Stimulated activated CD4-positive, alpha-beta T cell treated with anti-CD3 and anti-CD28 coated beads, Interleukin-1b, Interleukin-23, amount 100 ng/mL, for 1 hour (primary cell): ENCODE measurements at places on chromosomes 12 and 14.

DNA sequence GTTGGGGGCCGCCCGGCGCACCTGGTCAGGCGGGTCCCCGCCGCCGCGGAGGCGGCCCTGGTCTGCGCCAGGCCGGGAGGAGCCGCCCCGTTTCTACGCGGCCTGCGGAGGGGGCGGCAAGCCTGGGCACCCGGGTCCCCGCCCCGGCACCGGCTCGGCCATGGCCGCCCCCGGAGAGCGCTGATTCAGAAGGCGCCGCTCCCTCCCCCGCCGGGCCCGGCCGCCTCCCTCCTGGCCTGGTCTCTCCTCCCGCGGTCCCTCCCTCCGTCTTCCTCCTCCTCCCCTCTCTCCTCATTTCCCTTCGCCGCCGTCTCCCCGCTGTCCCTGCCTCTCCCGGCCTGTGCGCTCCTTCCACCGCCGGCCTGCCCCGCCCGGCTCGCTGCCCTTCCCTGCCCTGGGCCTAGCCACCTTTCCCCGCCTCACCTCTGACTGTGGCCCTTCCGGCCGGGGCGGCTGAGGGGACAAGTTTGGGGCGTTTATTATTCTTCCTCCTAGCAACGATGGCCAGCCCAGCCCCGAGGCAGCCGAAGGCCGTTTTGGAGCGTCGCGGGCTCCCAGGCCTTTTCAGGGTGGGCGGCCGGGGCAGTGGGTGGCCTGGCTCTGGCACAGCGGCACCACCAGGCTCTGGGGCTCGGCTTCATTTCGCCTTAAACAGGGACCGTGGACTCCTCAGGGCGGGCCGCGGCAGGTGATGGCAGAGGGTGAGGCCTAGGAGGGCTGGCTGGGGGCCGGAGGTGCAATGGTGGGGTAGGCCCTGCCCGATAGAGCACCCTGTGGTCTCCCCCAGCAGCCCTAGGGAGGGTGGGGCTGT, 768 bp downstream of the CEP170B start:
- peak; percentile 11 for DNase-seq

DNA sequence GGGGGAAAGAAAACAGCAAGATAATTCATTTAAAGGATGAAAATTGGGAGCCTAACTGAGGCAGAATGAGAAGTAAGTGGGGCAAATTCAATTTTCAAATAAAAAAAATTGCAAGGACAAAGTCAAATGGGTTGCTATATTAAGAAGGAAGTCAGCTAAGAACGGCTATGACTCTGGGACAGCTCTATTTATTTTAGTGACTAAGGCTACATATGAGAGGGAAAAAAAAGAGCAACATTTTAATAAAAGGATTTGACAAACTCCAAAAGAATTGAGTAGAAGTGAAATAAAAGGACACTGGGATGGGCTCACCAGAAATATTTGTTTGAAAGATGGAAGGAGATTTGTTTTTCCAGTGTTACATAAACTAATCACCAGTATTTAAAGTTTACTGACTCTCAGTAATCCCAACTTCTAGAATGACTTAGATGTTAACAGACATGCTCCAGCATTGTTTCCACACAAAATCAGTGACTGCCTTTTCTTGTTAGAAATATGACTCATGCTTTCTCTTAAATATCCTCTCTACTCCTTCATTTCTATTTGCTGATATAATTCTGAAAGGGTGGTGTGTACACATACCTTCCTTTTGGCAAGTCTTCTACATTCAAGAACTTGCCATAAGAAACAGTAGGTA, 198.5 kb downstream of the SLC25A21 start:
- no peak for DNase-seq

GRCh38 chr14:49051328-49052060, 534.7 kb downstream of the RPS29 start:
- DNase-seq: no peak

DNA sequence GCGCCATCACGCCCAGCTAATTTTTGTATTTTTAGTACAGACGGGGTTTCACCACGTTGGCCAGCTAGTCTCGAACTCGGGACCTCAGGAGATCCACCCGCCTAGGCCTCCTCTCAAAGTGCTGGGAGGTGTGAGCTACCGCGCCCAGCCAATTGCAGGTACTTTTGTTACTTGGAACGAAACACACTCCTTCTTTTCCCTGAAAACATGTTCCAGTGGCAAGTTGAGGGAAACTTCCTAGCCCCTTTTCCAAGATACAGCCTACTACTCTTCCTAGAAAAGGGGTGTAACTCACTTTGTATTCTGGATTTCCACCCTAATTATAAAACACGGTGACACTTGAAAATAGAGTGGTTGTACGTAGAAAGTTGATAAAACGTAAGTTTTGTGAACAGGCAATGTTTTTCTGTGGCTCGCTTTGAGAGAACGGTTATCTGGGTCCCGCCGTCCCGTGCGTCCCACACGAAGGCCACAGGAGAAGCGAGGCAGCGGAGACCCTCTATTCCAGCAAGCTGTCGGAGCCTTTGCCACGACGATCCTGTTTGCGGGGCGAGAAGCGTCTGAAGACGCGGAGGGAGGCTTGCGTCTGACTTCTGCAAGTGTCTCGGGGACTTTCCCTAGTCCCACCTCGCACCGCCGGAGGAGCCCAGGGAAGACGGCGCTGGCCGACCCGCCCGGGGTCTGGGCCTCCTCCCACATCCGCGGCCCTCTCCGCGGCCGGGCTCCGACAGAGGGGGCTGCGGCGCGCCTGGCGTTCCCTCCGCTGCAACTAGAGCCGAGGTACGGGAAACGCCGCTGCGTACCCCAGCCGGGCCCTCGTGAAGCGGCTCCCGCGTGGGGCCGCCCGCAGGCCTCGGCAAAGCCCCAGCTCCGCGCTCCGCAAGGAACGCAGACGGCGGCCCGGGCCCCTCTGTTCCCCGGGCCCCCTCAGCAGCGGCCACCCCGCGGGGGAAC, 745 bp downstream of the CDCA4 start:
- DNase-seq: peak; percentile 29

GRCh38 chr12:45518291-45519235, 210.9 kb upstream of the ARID2 start:
- peak; percentile 9 for DNase-seq

DNA sequence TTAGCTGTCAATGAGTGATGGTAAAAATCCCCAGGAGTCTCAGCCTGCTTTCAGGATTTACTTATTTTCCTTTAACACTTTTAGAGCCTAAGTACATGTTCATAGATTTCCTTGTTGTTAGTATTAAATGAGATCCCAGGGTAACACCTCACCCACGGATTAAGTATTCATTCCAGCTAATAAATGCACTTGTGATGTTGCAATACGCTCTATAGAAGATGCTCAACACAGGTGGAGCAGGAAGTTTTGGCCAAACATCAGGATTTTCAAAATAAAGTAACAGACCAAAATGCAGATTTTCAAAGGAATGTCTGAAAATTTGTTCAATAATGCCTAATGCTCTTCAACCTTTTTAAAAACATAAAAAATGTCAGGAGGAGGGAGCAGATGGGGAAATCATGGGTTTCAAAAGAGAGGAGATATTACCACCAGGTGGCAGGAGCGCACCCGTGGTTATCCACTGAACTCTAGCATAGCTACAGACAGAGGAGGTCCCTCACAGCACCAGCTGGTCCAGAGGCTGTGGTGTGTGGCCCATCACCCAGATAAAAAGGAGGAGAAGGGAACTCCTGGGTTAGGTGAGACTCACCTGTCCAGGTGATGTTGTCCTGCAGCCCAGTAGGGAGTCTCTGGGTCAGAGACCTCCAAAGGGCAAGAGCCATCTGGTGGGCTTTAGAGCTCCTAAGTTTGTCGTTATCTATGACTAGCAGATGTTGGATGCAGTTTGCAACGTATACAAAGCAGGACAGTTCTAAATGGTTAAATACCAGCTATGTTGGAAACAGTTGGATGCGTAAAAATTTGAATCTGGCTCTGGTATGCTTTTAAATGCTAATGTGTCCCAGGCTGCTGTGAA, 1158.4 kb upstream of the TMEM132C start:
- DNase-seq: no peak

- no peak for DNase-seq
These were observed 340.2 kb downstream of the SEC23A start for GRCh38 chr14:38762845-38763244.

GRCh38 chr12:47819138-47819895, 386 bp downstream of the HDAC7 start:
- DNase-seq: no peak

DNA sequence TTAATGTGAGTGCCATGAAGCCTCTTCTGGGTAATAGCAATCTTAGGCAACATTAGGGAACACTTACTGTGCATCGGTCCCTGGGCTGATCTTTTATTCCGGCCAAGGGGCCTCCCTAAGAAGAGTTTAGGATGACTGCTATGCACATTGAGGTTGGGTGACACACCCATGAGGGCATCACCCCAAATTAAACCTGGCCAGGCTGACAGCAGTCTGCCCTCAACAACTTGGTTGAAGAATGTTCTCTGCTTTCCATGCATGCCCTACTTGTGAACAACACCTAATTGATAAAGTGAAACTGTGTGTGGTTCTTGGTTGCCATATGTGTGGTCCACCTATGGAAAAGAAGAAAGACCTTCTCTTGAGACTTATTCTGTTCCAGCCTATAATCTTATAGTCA, 1098.0 kb downstream of the BCL11B start:
- no peak for DNase-seq

DNA sequence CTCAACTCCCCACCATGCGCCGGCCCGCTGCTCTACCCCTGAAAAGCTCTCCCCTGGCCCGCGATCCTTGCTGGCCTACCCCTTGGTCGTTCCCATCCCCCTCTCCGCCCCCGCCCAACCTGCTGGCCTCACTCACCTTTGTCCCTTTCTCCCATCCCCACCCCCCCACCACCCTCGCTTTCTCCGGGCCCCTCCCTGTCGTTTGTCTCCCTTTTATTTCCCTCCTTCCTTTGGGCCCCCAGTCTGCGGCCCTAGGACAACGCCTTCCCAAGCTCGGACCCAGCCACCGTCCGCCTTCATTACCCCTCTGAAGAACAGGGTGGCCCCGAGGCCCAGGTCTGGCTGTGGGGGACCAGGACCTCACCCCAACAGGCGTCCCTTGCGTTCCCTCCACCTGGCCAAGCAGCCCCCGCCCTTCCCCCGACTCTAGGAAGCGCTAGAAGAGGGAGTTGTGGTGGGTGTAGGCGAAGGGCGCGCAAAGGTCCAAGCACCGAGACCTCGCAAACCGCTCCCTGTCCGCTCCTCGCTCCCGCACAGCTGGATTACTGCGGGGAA, 6.9 kb upstream of the SLC7A7 start:
- DNase-seq: no peak

GRCh38 chr12:67456431-67456901, 187.3 kb downstream of the CAND1 start:
- no peak for DNase-seq

GRCh38 chr14:24941719-24942118, 108.2 kb downstream of the STXBP6 start:
- DNase-seq: no peak

- DNase-seq: no peak
These were observed 1183.7 kb upstream of the TMEM132C start for GRCh38 chr12:127083008-127083949.

DNA sequence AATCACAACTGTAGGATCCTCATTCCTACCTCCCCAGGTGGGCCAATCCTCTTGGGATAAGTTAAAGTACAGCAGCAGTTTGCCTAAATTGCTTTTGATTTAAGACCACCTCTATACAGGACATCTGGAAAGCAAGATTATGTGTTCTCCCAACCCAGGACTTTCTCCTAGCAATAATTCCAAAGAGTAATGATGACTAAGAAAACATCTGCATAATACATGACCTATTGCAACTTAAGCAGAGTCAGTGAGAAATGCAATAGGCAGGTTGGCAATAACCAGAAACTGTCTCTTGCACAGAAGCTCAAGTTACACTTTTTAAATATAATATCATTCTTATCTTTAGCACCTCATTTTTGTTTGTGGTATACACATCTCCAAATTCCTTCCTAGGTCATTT, 275.4 kb downstream of the TRHDE start:
- no peak for DNase-seq

DNA sequence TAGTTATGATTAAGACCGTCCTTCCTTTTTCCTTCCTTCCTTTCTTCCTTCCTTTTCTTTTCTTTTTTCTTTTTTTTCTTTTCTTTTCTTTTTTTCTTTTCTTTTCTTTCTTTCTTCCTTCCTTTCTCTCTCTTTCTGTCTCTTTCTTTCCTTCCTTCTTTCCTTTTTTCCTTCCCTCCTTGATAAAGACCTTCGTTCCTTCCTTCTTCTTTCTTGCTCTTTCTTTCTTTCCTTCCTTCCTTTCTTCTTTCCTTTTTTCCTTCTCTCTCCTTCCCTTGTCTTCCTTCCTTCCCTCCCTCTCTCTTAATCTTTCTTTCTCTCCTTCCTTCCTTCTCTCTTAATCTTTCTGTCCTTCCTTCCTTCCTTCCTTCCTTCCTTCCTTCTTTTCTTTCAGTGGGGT, 130.9 kb downstream of the PAPOLA start:
- no peak for DNase-seq

GRCh38 chr14:26594148-26594547, 3.7 kb downstream of the NOVA1 start:
- DNase-seq: no peak

- DNase-seq: no peak
These were observed 630 bp downstream of the FOS start for GRCh38 chr14:75279153-75279762.

DNA sequence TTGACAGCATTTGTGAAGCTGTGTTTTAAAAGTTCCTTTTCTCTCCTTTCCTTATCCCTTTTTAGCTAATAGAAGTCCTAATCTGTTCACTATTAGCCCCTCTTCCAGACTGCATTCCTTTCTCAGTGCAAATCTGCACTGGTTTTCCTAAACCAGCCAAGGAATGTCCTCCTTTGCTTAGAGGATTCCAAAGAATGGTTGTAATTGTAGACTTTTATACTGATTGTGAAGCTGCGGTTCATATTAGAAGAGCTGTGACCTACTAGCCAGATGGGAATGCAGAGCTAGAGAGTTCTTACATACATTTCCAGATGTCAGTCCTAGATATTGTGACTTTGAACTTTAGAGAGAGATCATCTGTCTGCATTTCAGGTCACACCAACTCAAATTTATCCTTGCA, 79.8 kb downstream of the MYRFL start:
- no peak for DNase-seq

DNA sequence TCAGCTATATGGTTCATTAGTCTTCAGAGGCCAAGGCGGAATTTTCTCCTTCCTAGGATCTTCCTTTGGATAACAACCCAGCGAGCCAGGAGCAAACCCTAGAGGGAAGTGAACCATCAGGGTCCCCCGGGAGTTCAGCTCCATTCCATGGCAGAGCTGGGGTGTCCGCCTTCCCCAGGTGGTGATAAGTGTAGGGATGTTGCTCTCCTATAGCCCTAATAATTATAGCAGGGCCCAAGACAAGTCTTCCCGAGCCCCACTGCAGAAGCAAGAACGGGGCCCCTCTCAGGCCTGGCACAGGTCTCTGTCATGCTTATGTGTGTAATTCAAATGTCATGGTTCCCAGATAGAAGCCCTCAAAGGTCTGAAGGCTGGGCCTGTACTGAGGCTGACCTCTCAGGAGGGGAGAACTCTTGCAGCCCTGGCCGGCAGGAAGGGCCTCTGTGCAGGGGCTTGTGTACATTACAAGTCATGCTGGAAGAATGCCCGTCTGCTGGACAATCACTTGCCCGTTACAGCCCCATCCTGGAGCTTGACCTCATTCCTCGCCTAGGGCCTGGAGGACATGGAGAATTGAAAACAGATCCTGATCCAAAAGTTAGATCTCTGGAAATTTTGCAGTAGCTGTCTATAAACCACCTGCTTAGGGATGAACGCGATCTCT, 17.3 kb downstream of the LRTM2 start:
- no peak for DNase-seq
